GM20000 (cell line): ENCODE measurements at places on chromosomes 6 and 20.

DNA sequence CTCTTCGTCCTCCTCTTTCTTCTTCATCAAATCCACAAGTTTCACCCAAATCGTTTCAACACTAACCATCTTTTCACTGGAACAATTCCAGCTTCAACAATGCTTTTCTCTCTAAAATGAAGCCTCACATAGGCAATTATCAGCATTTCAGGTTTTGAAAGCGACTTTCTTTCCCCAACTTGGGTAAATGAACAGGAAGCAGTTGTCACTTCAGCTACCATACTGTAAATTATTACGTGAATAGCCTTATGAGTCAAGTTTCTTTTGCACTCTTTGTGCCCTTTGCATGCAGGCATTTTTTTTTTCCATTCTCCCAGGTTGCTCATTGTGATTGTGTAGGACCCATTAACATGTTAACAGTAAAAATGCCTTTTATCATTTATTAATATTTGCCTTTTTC is 121.7 kb upstream of the BTBD3 start:
- DNase-seq: no peak

- DNase-seq: no peak
These were observed 57.5 kb downstream of the MKKS start for GRCh38 chr20:10376270-10377075.

- DNase-seq: no peak
These were observed 20.5 kb upstream of the PYGB start for GRCh38 chr20:25227317-25227831.

DNA sequence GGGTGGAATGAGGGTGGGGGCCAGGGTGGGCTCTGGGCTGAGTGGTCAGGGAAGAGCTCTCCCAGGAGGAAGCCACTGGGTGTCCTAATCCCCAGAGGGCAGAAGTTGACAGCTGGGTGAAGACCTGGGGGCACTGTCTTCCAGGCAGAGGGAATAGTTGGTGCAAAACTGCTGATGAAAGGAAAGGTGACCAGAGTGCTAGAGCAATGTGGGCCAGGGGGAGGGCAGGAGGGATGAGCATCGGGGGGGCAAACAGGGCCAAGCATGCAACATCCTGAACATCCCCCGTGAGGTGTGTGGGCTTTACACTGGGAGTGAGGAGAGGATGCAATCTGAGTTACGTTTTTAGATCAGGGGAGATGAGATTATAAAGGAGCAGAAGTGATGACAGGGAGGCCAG is 97.8 kb downstream of the NOL4L start:
- DNase-seq: no peak

DNA sequence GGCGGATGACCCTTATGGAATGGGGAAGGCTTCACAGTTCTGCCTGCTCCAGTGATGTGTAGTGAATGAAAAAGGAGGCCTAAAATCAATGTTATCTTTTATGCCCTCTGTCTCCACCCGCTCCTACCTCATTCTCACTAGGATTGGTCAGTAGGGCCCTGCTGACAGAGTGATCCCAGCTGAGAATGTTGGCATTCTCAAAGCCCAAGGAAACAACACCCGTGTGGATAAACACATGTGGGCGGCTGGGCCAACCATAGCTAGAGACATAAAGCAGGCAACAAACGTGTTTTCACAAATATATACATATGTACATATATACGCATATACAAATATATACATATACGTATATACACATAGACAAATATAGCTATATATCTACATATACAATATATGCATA is 4.5 kb downstream of the RIPK1 start:
- DNase-seq: no peak

GRCh38 chr6:150018846-150019580 is 6.3 kb downstream of the RAET1L start:
- no peak for DNase-seq

DNA sequence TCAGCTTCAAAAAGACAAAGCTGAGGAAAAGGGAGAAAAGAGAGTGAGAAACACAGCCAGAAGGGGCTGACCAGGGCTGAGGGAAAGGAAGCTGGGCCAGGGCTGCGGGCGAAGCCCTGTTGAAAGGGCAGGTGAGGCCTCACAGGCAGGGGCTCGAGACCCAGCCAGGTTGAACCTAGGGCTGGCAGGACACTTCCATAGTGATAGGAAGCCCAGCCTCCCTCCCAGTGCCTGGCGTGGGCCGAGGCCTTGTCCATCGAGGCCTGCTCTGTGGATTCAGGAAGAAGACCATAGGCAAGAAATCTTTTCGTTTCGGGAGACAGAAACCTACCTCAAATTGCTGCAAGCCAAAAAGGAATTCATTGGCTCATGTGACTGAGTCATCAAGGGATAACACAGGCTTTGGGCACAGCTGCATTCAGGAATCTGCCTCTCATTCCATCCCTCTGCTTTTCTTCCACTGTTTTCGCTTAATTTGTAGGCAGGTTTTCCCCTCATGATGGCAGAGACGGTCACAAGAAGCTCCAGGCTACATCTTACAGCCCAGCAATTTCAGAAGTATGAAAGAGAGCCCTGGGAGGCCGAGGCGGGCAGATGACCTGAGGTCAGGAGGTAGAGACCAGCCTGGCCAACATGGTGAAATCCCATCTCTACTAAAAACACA is 311.1 kb upstream of the SULF2 start:
- DNase-seq: no peak

DNA sequence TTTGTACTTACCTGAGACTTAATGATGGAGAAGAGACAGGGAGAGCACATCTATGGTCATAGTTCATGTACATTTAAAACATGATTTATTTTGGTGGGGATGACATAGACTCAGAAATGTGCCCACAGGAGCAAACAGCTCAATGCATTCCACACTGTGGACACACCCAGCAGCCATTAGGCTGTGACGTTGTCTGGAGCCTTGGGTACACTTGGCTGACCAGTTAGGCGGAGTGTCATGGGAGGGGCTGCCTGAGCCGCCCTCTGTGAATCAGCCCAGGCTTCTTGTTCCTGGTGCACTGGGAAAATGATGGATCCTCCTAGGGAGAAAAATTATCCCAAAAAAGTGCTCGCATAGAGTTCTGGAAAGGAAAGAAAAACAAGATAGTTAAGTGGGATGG is 231.0 kb upstream of the GMDS start:
- DNase-seq: no peak

- DNase-seq: no peak
These were observed 201.9 kb upstream of the PMEPA1 start for GRCh38 chr20:57911512-57912226.

DNA sequence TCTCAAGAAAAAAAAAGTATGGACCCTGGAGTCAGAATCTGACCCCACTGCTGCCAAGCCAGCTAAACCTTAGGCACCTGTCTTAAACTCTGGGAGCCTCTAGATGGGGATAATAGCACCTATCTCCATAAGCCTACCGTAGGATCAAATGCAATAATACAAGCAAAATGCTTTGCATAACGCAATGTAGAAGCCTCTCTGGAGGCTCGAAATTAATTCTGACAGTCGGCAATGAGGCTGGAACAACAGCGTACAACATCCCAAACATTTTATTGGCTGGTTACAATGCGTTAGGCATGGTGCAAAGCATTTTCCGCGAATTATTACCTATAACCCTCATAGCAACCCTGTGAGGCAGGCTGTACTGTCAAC is 521 bp downstream of the CDK5RAP1 start:
- DNase-seq: peak; percentile 52

DNA sequence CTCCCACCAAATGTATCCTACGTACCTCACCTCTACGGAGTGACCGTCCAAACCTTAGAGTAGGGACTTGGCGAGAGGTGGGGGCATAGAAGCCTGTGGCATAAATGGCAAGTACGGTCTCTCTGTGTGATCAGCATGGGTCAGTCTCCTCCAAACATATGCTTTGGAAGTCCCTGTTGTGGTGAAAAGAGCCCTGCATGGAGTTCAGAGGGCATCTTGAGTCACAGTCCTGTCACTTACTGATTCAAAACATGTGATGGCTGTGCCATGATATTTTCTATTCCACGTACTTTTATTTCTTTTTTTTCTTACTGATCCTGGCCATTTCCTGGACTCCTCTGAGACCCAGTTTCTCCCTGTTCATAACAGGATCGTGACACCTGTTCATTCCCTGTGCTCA is 67.5 kb upstream of the CEP85L start:
- no peak for DNase-seq

DNA sequence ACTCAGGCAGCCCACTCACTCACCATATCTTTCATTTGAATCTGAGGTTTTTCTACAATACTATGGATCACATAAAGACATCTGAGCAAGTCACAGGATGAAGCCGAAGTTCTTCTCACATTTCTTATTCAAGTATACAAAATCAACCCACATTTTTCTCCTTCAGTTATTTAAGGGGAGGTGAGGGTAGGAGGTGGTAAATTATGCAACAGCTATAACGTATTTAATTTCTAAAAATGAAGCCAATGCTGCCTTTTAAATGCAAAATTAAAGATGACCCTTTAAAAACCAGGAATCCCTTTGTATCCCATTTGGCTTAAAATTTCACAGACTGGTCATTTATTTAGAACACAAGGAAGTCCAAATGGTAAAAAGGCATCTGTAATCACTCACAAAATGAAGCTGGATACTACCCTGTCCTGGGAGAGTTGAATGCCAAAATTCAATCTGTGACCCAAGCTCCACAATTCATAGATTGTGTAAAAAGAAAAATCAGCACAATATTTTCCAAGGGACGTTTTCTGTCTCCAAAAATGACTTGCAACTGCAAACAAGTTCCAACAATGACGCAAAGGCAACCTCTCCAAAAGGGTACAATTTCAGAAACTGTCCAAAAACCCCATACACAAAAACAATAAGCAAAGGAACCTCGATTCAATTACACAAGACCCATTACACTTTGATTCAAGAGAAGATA is 48.8 kb downstream of the EPB41L2 start:
- no peak for DNase-seq

GRCh38 chr6:150333585-150333941 is 35.2 kb upstream of the IYD start:
- DNase-seq: no peak

GRCh38 chr6:154251116-154251515 is 105.5 kb downstream of the IPCEF1 start:
- DNase-seq: no peak

DNA sequence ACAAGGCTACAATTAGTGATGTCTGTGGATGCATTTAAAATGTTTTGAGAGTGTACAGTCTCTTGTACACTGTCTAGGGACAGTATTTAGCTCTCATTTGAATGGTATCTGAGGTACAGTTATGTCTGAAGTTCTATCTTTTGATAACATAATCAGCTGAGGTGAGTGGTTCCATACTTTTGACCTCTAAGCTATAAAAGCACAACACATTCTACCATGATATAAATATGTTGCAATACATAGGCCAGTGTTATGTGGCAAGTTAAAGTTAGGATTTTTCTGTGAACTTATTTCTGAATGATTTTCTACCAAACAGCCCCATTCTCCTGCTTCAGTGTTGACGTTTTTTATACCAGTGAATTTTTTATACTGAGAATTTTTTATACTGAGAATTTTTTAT is 77.6 kb downstream of the AKAP7 start:
- no peak for DNase-seq

- no peak for DNase-seq
These were observed 35.3 kb downstream of the GPR6 start for GRCh38 chr6:110013386-110013785.

DNA sequence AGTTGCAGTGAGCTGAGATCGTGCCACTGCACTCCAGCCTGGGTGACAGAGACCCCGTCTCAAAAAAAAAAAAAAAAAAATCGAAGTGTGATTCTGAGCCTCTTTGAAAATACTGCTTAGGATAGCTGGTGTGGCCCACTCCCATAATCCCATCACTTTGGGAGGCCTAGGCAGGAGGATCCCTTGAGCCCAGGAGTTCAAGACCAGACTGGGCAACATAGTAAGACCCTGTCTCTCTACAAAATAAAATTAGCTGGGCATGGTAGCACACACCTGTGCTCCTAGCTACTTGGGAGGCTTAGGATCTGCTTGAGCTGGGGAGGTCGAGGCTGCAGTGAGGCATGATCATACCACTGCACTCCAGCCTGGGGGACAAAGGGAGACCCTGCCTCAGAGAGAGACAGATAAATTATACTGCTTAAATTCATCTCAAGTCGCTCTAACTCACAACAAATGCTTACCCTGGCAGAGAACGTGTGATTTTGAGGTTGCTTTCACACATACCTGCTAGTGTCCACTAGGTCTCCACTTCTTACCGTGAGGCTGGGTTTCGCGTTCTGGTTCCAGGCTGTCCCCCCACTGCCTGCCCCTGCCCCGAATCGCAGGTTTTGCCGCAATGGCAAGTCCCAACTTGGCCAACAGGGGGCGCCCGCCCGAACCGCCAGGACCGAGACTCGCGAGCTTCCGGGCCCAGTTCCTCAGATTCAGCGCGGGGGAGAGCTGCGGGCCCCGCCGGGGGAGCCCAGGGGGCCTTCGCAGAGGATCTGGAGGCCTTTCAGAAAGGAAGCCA is 12.3 kb upstream of the TMC2 start:
- DNase-seq: peak; percentile 86

DNA sequence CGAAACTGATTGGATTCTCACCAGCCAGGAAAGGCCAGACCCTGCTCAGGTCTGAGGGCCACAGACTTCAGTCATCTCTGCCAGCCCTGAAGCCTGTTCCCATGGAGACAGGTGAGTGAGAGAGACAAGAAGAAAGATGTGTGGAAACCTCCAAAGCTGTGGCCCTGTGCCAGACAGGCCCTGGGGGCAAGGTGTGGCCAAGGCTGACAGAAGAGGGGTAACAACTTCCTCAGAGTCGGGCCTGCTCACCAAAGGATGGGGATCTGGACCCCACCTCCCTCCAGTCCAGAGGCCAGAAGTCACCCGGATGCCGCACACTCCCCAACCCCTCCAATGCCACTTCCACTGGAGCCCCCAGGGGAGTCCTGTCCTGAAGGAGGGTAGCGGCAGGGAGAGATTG is 73.6 kb downstream of the MDGA1 start:
- DNase-seq: no peak

- no peak for DNase-seq
These were observed 552.5 kb downstream of the BCKDHB start for GRCh38 chr6:80658926-80659325.

- no peak for DNase-seq
These were observed 34.8 kb downstream of the WRNIP1 start for GRCh38 chr6:2799936-2800527.

DNA sequence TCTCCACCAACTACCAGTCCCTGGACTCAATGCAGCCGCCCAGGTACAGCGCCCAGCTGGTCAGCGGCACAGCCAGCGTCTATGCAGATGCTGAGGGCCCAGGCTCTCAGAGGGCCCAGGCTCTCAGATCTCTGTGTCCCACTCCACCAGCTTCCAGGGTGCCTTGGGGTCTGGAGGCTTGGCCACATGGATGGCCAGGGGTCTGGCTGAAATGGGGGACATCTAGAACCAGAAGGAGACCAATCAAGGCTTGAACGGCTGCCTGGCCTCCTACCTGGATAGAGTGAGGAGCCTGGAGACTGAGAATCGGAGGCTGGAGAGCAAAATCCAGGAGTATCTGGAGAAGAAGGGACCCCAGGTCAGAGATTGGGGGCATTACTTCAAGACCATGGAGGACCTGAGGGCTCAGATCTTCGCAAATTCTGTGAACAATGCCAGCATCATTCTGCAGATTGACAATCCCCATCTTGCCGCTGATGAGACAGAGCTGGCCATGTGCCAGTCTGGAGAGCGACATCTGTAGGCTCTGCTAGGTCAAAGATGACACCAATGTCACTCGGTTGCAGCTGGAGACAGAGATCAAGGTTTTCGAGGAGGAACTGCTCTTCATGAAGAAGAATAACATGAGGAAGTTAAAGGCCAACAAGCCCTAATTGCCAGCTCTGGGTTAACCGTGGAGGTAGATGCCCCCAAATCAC is 44.1 kb upstream of the GRM4 start:
- DNase-seq: no peak

- DNase-seq: no peak
These were observed 7.6 kb downstream of the LEMD2 start for GRCh38 chr6:33781131-33781975.

GRCh38 chr6:118522422-118522821 is 25.7 kb upstream of the PLN start:
- no peak for DNase-seq
